Effector memory CD8-positive, alpha-beta T cell (primary cell): ENCODE measurements at places on chromosomes 5 and 9.
A peak's percentile ranks its signal among the peaks of the same experiment; 100 is the strongest.

- no peak overlapping the region for H3K4me3 ChIP-seq
- no peaks in the 10 kb centered on the region for H3K4me1 ChIP-seq
- no peak overlapping the region for H3K27ac ChIP-seq
- H3K27me3 ChIP-seq, result peaks cover 36% of the 10 kb centered on the region
- H3K36me3 ChIP-seq, result peaks cover 3% of the 10 kb centered on the region
Observed at GRCh38 chr9:131817073-131817472, 77.2 kb upstream of the RAPGEF1 start.

DNA sequence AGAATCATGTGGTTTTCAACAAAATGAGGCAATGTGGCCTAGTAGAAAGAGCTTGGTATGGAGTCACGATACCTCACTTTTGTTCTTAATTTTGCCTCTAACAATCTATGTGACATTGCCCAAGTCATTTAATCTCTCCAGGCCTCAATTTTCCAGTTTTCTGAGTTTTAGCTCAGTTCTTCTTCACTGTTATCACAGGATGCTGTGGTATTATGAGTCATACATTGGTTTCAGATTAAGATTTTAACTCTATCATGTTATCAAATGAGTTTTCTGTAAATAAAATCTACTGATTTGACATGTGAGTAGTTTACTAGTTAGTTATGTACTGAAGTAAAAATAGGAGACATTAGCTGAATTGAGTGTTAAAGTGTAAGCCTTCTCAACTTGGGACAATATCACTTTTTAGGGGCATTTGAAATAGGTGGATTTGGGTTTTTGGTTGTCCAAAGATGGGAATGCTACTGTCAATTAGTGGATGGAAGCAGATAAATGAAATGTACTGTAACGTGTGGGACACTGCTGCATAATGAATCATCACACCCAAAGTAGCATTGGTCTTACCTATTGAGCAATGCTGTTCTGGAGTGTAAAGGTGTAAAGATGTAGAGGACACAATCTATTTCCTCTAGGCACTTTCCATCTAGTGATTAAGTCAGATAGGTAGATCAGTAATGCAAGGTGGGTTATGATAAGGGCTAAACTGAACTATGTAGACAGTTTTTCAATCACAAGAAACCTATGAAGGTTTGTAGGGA lies 73.3 kb downstream of the NNT start:
- H3K27me3 ChIP-seq, result no peaks in the 10 kb centered on the region
- no peak overlapping the region for H3K4me3 ChIP-seq
- no peak for DNase-seq
- peaks cover 18% of the 10 kb centered on the region for H3K36me3 ChIP-seq

DNA sequence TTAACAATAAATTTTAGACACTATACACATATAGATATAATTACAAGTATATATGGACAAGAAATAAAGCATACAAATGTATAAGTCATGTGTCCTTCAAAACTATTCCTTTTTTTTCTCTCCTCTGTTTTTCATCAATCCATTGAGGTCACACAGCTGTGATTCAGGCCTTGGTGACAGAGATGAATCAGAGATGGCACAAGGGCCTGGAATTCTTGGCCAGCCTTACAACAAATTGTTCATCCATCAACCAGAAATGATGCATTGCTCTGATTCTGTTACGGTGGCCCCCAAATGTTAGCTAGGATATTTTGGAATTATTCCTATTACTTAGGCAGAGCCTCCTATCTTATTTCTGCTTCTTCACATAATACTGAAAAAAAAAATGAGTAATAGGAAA lies 108.7 kb upstream of the MPDZ start:
- no peaks in the 10 kb centered on the region for H3K4me1 ChIP-seq
- peaks cover 3% of the 10 kb centered on the region for H3K36me3 ChIP-seq
- no peak overlapping the region for H3K4me3 ChIP-seq
- DNase-seq, result no peak
- no peak overlapping the region for H3K27ac ChIP-seq
- no peaks in the 10 kb centered on the region for H3K27me3 ChIP-seq

DNA sequence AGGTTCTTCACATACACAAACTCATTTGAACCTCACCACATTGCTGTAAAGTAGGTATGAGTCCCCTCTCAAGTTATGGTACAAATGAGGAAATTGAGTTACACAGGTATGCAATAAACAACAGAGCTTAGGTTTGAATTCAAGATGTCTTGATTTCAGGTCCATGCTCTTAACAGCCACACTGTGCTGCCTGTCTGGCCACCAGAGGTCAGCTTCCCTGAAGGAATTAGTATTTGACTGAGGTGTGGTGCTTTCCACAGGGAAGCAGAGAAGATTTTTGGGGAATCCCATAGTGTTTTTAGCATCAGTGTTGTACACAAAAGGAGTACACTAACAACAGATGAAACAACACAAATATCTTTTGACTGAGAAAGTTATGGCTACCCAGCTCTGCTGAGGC lies 94.4 kb upstream of the ITGA1 start:
- no peaks in the 10 kb centered on the region for H3K4me1 ChIP-seq
- H3K27ac ChIP-seq, result no peak overlapping the region
- H3K27me3 ChIP-seq, result no peaks in the 10 kb centered on the region
- peak; percentile 18 for DNase-seq
